ENCODE measurements at places on chromosomes 11 and 22. TPM values are rescaled to one million over a fixed set of nuclear protein-coding genes. Genes with fewer than 3 reads are reported as not detected.

Gene KCNJ1
- total RNA-seq = not detected

Gene IL10RA
- not detected for total RNA-seq

Gene PATE2
- total RNA-seq = 0.44 TPM

Gene ARFIP2
- 50.4 TPM for total RNA-seq

Gene SYNGR1
- total RNA-seq = 13.2 TPM

Gene ARHGEF17
- 7.4 TPM for total RNA-seq

Gene ATXN10
- total RNA-seq = 214 TPM

Gene PGGHG
- total RNA-seq = 58.3 TPM

Gene DCUN1D5
- 86.7 TPM for total RNA-seq

Gene MEN1
- total RNA-seq = 49.9 TPM

Gene CD44
- total RNA-seq = 5.2 TPM

Gene TKFC
- total RNA-seq = 59.0 TPM

GRCh38 chr11:126384449-126385070 is 29.1 kb downstream of the ST3GAL4 start:
- no peaks in the 10 kb centered on the region for H3K36me3 ChIP-seq
- peaks cover 2% of the 10 kb centered on the region for H3K4me1 ChIP-seq
- H3K27ac ChIP-seq = no peak overlapping the region
- H3K4me3 ChIP-seq = no peak overlapping the region

DNA sequence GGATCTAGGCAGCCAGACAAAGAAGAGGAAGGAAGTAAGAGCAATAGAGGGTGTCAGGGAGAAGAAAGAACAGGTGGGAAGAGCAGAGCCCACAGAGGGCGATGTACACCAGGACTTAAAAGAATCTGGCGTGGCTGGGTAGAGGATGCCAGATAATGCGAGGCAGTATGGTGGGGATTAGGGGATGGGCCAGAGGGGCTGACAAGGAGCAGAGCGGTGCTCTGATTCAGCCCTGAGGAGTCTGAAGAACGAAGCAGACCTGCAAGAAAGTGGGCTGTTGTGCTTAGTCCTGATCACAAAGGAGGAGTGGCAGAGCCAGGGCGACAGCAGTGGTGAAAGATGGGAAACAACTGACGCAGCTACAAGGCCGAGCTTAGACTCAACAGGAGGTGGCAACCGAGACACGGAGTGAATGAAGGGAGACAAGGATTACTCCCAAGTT is 163.7 kb downstream of the LARGE1 start:
- H3K4me3 ChIP-seq = peak overlapping the region; percentile 11
- no peak overlapping the region for H3K27ac ChIP-seq
- peak; percentile 68 for DNase-seq
- H3K4me1 ChIP-seq = peaks cover 8% of the 10 kb centered on the region
- peaks cover 28% of the 10 kb centered on the region for H3K36me3 ChIP-seq

- peaks cover 1% of the 10 kb centered on the region for H3K36me3 ChIP-seq
- H3K27ac ChIP-seq = no peak overlapping the region
- H3K4me1 ChIP-seq = peaks cover 5% of the 10 kb centered on the region
These were observed 38.8 kb downstream of the PDE2A start for GRCh38 chr11:72635309-72635915.

GRCh38 chr11:24593332-24593731 is 96.5 kb downstream of the LUZP2 start:
- no peaks in the 10 kb centered on the region for H3K27me3 ChIP-seq
- H3K27ac ChIP-seq = no peak overlapping the region
- H3K4me1 ChIP-seq = no peaks in the 10 kb centered on the region
- DNase-seq = no peak
- H3K4me3 ChIP-seq = no peak overlapping the region

DNA sequence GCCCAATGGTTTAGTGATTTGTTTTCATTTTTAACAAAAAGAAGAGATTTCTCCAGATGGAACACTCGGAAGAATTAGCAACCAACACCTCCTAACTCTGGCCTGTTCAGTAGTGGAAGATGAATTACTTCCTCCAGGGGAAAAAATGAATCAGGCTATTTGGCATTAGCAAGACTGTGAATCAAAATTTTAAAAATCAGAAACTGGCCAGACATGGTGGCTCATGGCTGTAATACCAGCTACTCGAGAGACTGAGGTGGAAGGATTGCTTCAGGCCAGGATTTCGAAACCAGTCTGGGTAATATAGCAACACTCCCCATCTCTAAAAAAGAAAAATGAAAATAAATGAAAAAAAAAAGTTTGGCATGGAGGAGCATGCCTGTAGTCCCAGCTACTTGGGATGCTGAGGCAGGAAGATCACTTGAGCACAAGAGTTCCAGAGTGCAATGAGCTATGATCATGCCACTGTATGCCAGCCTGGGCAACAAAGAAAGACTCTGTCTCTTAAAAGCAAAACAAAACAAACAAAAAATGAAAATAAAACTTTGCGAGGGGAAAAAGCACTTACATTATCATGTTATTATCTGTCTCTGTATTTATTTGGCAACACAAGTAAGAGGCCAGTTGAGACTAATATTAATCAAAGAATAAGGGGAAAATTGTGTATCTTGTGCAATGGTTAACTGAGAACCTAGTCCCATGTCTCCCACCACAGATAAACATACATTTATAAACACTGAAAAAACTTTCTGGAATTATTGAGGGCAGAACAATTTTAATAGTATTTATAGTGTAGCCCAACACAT is 796.3 kb upstream of the ANO3 start:
- H3K4me3 ChIP-seq = no peak overlapping the region
- no peaks in the 10 kb centered on the region for H3K4me1 ChIP-seq
- DNase-seq = no peak
- no peaks in the 10 kb centered on the region for H3K36me3 ChIP-seq

DNA sequence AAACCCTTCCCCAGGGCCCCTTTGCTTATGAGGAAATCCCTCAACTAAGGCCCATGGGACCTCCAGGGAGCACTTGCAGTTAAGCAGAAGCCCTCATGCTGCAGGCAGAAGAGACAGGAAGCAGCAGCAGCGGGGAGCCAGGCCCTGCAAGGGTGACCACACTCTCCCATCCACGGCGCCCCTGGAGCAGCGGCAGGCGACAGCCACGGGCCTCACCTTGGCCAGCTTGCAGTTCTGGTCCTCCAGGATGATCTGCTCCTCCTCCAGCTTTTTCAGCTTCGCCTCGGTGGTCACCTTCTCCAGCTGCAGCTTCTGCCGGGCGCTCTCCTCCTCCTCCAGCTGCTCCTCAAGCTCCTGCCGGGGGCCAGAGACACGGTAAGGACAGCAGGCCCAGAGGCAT is 47.0 kb downstream of the APOL1 start:
- H3K4me1 ChIP-seq = no peaks in the 10 kb centered on the region
- no peaks in the 10 kb centered on the region for H3K27me3 ChIP-seq
- H3K27ac ChIP-seq = no peak overlapping the region
- H3K4me3 ChIP-seq = no peak overlapping the region
- DNase-seq = no peak

DNA sequence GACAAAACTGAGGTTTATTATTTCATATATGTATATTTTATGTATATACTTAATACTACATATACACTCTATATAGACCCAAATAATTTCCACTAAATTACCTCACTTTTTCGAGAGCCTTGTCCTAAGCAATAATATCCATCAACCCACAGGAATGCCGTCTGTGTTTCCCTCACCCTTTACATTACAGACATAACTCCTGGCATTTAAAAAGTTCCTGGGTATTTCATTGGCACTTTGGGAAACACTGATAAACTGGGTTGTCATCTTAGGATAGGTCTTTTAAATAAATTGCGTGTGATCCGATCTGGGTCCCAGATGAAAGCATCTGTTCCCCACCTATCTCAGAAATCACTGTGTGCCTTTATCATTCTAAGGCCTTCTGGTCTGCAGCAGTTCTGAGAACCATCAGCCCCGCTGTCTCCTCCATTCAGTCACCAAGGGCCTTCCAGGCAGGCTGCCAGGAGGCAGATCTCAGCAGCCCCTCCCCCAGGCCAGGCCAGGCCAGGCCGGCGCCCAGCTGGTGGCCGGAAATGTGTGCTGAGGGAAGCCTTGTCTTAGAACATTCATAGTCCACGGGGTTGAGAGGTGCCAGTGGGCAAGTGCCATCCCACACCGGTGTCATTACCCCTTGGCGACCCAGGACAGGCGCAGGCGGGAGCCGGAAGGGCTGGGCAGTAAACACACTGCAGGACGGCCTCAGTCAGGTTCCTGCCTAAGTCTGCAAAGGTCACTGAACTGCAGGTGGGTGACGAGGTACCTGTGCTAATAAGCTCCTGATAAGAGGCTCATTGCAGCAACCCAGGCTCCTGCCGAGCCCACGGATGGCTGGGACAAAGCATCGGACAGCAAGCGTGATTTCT is 3.3 kb downstream of the FGF19 start:
- DNase-seq = peak; percentile 92
- peak overlapping the region; percentile 59 for H3K27ac ChIP-seq
- peaks cover 2% of the 10 kb centered on the region for H3K27me3 ChIP-seq
- H3K4me3 ChIP-seq = peak overlapping the region; percentile 70
- peaks cover 6% of the 10 kb centered on the region for H3K36me3 ChIP-seq

- peak; percentile 96 for DNase-seq
- H3K4me3 ChIP-seq = peak overlapping the region; percentile 81
These were observed 3.5 kb downstream of the ESAM start for GRCh38 chr11:124758355-124759265.

DNA sequence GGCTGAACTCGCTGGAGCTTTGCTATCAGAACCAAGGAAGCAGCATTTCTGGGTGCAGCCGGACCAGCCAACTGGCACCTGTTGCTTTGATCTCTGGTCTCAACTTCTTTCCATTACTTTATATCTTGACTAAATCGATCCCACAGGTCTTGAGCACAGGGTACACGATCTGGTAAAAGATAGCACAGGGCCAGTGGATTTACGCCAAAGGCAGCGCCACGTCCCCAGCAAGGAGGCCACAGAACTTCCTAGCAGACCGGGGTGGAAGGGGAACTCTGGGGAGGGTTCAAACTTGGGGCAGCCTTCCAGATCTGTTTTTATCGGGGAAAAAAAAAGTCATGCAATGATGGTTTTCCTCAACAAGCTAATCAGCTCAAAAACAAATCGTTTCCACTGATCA is 14.0 kb downstream of the VPS37C start:
- H3K4me1 ChIP-seq = no peaks in the 10 kb centered on the region
- H3K36me3 ChIP-seq = no peaks in the 10 kb centered on the region
- no peak overlapping the region for H3K27ac ChIP-seq
- H3K4me3 ChIP-seq = no peak overlapping the region

DNA sequence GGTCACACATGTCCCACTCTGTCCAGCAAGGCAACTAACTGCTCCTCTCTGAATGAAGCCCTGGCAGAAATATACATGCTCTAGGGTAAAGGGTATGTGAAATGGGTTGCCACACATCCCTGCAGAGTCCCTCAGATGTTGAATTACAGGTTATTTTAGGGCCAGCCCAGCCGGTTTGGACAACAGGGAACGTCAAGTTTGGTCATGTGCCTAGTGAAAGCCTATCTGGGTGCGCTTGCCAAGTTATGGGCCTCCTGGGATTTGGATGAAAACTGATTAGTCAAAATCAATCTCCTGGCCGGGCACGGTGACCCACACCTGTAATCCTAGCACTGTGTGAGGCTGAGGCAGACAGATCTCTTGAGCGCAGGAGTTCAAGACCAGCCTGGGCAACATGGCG is 10.4 kb downstream of the AP1B1 start:
- H3K4me3 ChIP-seq = no peak overlapping the region
- H3K4me1 ChIP-seq = no peaks in the 10 kb centered on the region
- peaks cover 8% of the 10 kb centered on the region for H3K36me3 ChIP-seq
- H3K27me3 ChIP-seq = no peaks in the 10 kb centered on the region

GRCh38 chr11:114826910-114827442 is 148.6 kb downstream of the NXPE2 start:
- H3K27ac ChIP-seq = no peak overlapping the region
- no peak for DNase-seq
- no peaks in the 10 kb centered on the region for H3K36me3 ChIP-seq
- H3K4me1 ChIP-seq = peaks cover 4% of the 10 kb centered on the region

- no peak overlapping the region for H3K27ac ChIP-seq
- no peak overlapping the region for H3K4me3 ChIP-seq
- no peak for DNase-seq
These were observed 73.7 kb downstream of the ABTB2 start for GRCh38 chr11:34284156-34284555.

DNA sequence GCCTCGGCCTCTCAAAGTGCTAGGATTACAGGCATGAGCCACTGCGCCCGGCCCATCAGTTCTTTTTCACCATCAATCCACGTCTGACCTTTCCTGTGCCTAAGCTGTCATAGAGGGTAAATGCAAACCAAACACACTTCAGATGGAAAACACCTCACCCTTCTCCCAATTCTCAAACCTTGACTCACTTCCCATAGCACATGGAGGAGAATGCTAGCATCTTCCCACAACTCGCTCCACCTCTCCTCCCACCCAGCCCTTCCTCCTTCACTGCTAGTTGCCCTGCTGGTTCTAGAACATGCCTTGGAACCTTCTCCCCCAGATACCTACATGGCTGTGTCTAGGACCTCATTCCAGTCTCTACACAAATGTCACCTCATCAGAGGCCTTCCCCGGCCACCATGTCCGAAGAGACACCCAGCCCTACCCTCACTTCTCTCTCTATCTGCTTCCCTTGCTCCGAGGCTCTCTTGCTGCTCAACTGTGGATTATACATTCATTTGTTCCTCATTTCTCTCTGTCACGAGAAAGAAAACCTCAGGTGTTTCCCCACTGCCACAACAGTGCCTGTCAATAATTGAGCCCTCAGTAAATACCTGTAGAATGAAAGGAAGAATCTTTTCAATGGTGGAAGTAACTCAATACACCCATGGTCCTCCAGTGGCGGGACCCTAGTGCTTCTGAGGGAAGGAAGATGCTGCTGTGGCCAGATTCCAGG is 21.3 kb upstream of the NCF4 start:
- peaks cover 7% of the 10 kb centered on the region for H3K36me3 ChIP-seq
- H3K4me1 ChIP-seq = no peaks in the 10 kb centered on the region
- no peak overlapping the region for H3K27ac ChIP-seq
- no peaks in the 10 kb centered on the region for H3K27me3 ChIP-seq

- no peak for DNase-seq
- H3K4me3 ChIP-seq = no peak overlapping the region
These were observed 57.0 kb downstream of the GDPD4 start for GRCh38 chr11:77244277-77245027.

DNA sequence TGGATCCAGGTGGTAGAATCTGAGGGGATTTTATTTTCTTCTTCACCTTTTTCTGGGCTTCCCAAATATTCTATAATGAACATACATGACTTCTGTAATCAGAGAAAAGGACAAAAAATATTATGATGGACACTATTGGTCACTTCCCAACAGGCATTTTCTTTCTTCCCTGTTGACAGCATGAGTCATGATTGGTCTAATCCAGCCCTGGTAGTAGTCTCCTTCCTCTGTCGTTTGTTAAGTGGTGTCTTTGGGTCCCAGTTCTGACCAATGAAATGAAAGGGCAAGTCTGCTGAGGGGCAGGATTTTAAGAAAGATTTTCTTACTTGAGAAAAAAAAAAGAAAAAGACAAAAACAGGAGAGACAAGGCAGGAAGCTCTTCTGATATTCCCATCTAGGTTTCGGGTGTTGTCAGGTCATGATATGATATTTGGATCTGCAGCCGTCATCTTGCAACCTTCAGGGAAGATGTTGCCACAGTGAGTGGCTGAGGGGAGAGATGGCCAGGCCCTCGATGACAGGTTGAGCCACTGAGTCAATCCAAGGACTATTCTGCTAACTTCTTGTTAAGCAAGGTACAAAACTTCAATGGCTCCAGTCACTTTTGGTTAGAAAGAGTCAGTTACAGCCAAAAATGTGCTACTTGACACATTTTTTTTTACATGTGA is 23.3 kb upstream of the PLEKHB1 start:
- H3K4me3 ChIP-seq = no peak overlapping the region
- H3K36me3 ChIP-seq = no peaks in the 10 kb centered on the region
- no peak overlapping the region for H3K27ac ChIP-seq
- peaks cover 4% of the 10 kb centered on the region for H3K27me3 ChIP-seq
- no peak for DNase-seq
- H3K4me1 ChIP-seq = no peaks in the 10 kb centered on the region
